ENCODE measurements at places on chromosomes 11 and 22.

DNA sequence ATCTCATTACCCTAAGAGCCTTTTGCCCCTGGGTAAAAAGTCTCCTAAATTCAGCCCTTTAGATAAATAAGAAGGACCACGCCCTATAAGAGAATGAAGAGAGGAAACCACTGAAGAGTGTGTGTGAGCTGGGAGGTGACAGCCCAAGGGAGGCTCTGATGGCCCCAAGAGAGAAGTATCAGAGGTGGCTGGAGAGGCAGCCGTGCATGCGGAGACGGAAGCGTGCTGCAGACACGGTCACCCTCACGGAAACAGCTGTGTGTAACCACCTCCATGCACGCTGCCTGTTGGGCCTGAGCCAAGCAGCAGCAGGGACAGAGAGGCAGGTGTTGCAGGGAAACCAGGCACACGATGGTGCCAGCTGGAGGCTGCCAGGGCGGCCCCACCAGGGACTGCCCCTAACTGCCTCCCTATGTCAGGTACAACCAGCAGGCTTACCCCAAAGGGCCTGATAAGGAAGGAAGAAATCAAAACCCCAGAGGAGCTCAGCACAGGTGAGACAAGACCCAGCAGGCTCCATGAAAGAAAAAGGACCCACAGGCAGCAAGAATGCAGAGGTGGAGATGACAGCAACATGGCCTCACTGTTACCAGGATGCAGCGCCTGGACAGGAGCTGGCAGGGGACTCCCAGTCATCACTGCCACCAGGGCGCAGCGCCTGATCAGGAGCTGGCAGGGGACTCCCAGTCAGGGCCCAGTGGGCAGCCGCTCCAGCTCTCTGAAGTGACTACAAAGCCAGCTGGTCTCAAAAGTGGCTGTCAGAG is 7.8 kb downstream of the LARGE2 start:
- DNase-seq, result no peak

- no peak for DNase-seq
These were observed 76.0 kb downstream of the EIF3M start for GRCh38 chr11:32659672-32660071.

GRCh38 chr11:114617157-114618124 is 21.9 kb upstream of the NXPE4 start:
- no peak for DNase-seq

- no peak for DNase-seq
These were observed 22.0 kb downstream of the RHBDD3 start for GRCh38 chr22:29245626-29246385.

DNA sequence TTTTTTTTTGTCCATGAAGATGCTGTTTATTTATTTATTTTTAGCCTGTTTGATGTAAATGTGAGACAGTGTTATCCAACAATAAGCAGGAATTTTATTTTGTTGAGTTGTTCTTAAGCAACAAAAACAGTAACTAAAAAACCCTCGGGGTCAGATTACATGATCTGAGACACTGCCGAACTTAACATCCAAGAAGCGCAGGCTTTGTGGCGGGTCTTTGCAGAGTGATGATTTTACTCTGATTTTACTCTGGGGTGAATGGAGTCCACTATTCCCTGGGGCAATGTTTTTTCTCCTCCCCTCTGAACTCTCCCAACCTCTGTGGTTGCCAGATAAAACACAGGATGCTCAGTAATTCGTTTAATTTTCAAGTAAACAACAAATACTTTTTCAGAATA is 450.1 kb upstream of the B3GAT1 start:
- DNase-seq, result no peak

All from cerebellar nuclear complex (tissue), 1 donor.